ENCODE measurements at places on chromosomes 5 and 9. TPM values are rescaled to one million over a fixed set of nuclear protein-coding genes. Genes with fewer than 3 reads are reported as not detected.

ACOT12 gene
- 0.17 TPM for total RNA-seq

CARTPT gene
- total RNA-seq, result not detected

PCDHGA6 gene
- 3.9 TPM for total RNA-seq

CLIC3 gene
- total RNA-seq, result 8.2 TPM

ZNF879 gene
- 4.1 TPM for total RNA-seq

MARCOL gene
- total RNA-seq, result not detected

CAST gene
- 74.2 TPM for total RNA-seq

PTTG1 gene
- total RNA-seq, result 31.8 TPM

CTSV gene
- total RNA-seq, result 0.16 TPM

Data from bronchial smooth muscle cell (primary cell).